Liver (tissue), 10 donors: ENCODE measurements at places on chromosomes 6 and 20. TPM values are rescaled to one million over a fixed set of nuclear protein-coding genes. Genes with fewer than 3 reads are reported as not detected.

WFDC5 gene
- total RNA-seq = not detected

DNA sequence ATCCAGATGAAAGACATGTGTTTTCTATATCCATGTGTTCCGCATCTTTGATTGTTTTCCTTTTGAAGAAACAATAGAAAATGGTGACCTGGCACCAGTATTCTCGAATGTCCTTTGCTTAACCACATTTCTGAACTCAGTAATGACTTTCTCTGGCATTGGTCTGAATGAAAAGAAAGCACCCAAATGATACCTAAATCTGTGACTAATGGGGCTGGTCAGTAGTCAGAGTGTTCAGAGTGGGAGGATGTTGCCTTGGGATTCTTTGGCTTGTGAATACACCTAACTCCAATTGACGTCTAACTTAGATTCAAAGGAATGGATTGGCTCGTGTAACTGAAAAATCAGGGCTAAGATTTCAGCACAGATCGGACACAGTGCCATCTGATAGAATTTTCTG lies 27.1 kb downstream of the PARD6B start:
- DNase-seq = no peak
- H3K27me3 ChIP-seq = no peaks in the 10 kb centered on the region

DNA sequence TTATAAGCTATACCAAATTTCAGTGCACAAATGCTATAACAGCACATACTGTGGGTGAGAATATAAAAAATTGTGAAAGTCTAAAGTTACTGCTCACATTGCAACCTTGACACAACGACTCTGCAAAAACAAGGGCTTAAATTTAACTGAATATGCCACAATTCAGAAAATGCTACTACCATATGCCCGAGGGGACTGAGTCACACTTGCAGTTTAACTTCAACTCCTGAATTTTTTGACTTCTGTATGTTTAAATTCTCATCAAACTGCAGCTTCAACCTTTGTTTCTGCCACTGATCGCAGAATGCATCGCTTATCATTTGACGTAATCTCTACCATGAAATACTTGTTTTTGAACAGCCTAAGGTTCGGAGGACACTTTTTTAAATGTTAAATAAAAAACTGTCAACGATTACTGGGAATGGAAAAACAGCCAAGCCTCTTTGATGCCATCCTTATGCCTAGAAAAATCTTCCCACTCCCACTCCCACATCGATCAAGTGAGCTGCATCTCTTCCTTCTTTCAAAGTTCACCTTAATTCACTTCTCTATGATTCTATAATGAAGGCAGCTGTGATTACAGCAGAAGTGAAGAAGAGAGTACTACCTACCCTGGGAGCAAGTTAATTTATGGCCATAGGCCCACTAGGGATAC lies 136.5 kb downstream of the ATXN1 start:
- no peak for DNase-seq
- no peaks in the 10 kb centered on the region for H3K36me3 ChIP-seq
- H3K27ac ChIP-seq = no peak overlapping the region
- H3K4me3 ChIP-seq = no peak overlapping the region
- no peaks in the 10 kb centered on the region for H3K4me1 ChIP-seq

- H3K36me3 ChIP-seq = no peaks in the 10 kb centered on the region
- H3K4me1 ChIP-seq = no peaks in the 10 kb centered on the region
- no peaks in the 10 kb centered on the region for H3K27me3 ChIP-seq
- no peak overlapping the region for H3K27ac ChIP-seq
- no peak overlapping the region for H3K4me3 ChIP-seq
These were observed 9.6 kb downstream of the KLHL32 start for GRCh38 chr6:96934087-96934486.

GRCh38 chr6:16991981-16992629 lies 109.7 kb upstream of the STMND1 start:
- no peaks in the 10 kb centered on the region for H3K27me3 ChIP-seq
- H3K4me3 ChIP-seq = no peak overlapping the region
- H3K36me3 ChIP-seq = no peaks in the 10 kb centered on the region

- no peak overlapping the region for H3K27ac ChIP-seq
- DNase-seq = no peak
- H3K4me3 ChIP-seq = no peak overlapping the region
- H3K4me1 ChIP-seq = no peaks in the 10 kb centered on the region
- H3K27me3 ChIP-seq = no peaks in the 10 kb centered on the region
- H3K36me3 ChIP-seq = no peaks in the 10 kb centered on the region
These were observed 493.1 kb upstream of the MAP3K7 start for GRCh38 chr6:91079969-91080368.

DNA sequence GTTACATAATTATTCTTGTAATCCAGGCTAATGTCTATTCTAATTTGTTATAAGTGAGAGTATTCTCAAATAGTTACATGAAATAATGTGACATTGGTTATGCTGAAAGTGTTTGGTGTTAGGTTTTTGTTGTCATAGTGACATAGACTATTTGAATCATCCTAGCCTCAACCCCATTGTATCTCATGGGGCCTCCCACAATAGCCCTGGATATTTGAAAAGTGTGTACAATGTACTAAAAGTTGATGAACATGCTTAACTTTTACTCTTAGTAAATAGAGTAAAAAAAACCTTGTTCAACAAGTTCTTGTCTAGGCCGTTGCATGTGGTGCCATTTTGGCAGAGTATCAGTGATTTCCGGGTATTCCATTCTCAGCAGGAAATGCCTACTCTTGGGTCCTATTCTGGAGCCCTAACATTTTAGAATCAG lies 83.0 kb downstream of the RTN4IP1 start:
- no peak overlapping the region for H3K4me3 ChIP-seq
- H3K36me3 ChIP-seq = peaks cover 4% of the 10 kb centered on the region
- DNase-seq = no peak
- H3K4me1 ChIP-seq = peaks cover under 1% of the 10 kb centered on the region
- no peak overlapping the region for H3K27ac ChIP-seq
- H3K27me3 ChIP-seq = no peaks in the 10 kb centered on the region

DNA sequence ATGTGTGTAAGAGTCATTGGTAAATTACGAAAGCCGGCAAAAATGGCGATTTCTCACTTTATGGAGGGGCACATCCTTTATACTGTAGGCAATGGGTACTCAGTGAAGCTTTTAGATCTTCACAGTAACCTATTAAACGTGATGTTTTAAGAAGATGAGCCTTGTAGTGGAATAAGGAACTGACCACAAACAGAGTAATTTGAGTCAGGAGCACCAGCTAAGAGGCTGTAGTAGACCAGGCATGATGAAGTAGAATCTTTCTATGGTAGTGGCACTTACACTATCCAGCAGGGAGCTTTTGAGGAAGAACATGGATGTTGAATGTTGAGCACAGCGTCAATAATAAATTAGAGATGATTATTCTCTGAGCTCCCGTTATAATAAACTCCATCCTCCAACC lies 65.9 kb downstream of the HIVEP2 start:
- no peaks in the 10 kb centered on the region for H3K27me3 ChIP-seq
- DNase-seq = no peak
- H3K4me1 ChIP-seq = no peaks in the 10 kb centered on the region
- H3K4me3 ChIP-seq = no peak overlapping the region
- H3K36me3 ChIP-seq = no peaks in the 10 kb centered on the region

- no peak for DNase-seq
- no peak overlapping the region for H3K4me3 ChIP-seq
- H3K36me3 ChIP-seq = no peaks in the 10 kb centered on the region
These were observed 32.9 kb upstream of the UTRN start for GRCh38 chr6:144252259-144252658.
